HTR-8/SVneo (cell line): ENCODE measurements at places on chromosomes 1 and 21.
A peak's percentile ranks its signal among the peaks of the same experiment; 100 is the strongest.

DNA sequence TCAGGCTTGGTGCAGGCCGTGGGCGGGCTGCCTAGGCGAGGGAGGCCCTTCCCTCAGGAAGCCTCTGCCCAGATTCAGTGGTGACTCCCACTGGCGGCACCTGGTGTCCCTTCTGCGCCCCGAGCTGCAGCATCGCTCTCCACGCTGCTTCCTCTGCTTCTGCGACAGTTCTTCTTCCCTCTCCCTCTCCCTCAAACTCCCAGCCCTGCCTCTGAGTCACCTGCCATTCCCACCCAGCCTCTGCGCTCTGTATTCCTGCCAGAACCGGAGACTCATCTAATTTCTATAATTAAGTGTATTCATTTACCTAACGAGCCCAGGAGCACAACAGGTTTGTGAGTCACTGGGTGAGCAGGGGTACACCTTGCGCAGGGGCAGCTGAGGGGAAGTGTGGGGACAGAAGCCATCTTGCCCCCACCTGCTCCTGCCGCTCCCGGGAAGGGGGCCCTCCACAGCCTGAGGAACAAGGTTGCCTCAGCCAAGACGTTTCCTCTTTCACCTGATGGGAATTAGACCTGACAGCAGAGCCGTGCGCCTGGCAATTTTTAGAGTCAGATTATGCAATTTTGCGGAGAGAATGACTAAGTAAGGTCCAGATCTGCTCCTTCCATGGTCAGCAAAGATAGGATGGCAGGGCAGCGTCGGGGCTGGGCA is 19.4 kb downstream of the KCNC4 start:
- no peak for DNase-seq

DNA sequence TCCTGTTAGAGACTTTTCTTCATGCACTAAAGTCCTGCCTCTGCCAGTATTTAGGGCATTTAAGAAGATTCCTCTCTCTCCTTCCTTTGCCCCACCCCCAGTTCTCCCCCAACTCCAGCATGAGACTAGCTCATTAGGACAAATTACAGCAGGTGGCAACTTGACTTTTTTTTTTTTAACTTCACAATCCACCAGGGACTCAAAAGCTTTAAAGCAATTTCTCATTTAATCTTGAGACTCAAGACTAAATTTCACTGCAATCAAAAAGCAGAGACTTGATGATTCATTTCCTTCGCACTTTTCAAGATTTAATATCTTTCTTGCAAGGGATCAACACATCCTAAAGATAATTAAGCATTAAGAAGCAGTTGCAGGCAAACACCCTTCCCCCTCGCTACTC is 74.9 kb downstream of the WLS start:
- no peak for DNase-seq

DNA sequence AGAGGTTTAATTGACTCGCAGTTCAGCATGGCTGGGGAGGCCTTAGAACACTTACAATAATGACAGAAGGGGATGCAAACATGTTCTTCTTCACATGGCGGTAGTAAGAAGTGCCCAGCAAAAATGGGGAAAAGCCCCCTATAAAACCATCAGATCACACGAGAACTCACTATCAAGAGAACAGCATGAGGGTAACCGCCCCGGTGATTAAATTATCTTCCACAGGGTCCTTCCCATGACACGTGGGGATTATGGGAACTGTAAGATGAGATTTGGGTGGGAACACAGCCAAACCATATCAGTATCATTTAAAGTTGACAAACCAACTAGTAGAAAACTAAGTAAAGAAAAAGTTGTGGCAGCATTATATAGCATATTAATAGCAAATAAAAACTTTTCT is 71.3 kb upstream of the DNAJC6 start:
- no peak for DNase-seq

GRCh38 chr1:237838904-237839534 is 51.7 kb downstream of the ZP4 start:
- no peak for DNase-seq

GRCh38 chr1:87149241-87150041 is 179.2 kb upstream of the LMO4 start:
- no peak for DNase-seq

- no peak for DNase-seq
Measured at GRCh38 chr1:5730272-5731109, 261.7 kb downstream of the NPHP4 start.

- no peak for DNase-seq
Measured at GRCh38 chr21:27590271-27590670, 623.4 kb upstream of the ADAMTS5 start.

DNA sequence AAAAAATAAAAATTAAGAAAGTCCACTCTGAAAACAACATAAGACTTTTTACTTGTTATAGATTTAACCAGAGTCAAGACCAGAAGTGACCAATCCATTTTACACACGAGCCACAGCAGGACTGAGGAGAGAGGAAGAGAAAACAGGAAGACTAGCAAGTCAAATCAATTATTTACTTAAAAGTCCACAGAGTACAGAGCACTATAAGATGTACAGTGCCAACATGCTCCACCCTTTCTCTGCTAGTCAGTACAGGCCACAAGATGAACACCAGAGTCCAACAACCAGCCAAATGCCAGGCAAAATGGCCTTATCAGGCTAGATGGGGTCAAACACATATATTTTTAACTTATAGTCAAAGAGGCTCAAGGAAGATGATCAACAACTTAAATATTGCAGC is 19.5 kb downstream of the LUZP1 start:
- DNase-seq = no peak

GRCh38 chr1:221987860-221988520 is 246.1 kb upstream of the DUSP10 start:
- peak; percentile 51 for DNase-seq

DNA sequence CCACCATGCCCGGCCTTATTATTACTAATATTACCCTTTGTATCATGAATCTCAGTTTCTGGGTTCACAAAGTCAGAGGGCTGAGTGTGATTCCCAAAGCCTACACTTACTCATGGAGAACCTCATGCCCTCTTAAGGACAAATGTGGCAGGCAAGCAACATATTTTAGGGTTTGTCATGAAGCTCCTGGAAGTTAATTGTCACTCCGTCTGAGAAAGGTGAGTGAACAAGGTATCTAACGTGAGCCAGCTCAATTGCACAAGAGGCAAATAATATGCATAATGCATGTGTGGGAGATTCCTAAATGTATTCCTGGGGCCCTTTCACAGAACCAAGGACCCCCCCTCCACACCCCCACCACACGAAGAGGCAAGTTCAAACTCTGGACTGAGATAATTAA is 10.1 kb upstream of the TIAM1 start:
- no peak for DNase-seq

DNA sequence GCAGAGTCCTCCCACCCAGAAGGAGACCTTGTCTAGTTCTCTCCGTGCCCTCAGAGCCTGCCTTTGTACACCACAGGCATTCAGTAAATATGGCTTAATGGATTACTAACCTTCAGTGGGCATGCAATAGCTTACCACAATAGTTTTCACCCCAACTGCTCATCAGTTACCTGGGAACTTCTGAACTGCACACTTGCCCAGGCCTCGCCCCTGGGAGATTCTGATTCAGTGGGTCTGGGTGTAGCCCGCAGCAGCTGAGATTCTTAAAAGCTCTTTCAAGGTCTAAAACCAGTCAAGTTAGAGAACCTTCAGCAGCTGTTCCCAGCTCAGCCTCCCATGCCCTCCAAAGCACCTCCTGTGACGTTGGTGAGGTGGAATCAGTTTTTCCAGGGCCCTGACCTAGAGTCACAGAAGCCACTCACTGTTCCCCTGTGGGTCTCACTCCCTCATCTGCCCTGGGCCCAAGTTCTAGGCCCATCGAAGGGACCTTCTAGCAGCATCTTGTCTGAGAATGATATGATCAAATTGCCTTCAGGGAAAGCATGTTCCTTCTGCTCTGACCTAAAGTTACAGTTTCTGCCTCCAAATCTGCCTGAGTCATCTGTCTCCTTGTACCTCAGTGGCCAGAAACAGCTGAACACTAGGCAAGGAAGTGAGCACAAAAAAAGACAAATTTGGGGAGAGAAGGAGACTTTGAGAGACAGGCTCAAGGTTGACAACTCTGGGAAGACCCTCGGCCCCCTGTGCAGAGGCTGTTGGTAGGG is 10.8 kb downstream of the ASAP3 start:
- DNase-seq = no peak

DNA sequence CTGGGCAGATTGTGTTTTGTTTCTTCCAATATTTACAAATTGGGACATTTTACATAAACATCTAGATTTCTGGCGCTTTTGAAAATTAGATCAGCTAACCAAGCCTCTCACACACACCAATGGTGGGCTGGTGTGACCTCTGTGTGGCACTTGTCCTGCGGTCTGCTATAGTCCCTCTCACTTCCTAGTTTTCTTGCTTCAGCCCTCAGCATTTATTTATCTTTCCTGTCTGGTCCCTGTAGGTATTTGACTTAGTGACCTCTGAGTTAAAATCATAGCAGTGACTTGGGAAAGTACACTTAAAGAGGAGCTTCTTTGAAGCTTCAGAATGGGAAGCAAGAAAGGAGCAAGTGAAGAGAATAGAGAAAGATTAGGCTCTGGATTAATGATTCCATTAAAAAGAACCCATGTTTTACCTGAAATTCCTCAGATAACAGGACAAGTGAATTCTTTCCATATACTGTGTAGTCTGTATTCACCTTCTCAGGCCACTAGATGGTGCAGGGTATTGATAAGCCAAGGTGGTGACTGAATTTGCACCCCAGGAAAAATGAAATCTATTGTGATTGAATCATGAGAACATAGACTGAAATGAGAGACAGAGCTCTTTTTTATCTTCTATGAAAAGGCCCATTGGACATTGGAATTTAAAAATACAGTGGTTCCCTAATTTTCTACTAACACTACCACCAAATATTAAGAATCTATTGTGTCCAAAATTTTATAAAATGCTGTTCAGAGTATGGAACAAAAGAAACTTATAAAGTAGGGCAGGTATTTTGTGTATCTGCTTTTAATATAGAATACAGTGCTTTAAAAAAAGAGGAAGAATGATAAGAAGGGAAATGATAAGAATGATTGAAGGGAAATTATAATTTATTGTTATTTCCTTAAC is 7.1 kb upstream of the DIPK1A start:
- no peak for DNase-seq

GRCh38 chr1:169495916-169496315 is 10.2 kb upstream of the SLC19A2 start:
- DNase-seq = no peak

GRCh38 chr21:41605178-41605933 is 97.4 kb upstream of the TMPRSS2 start:
- no peak for DNase-seq
